Cardiac muscle cell (in vitro differentiated cells and primary cell): ENCODE measurements at places on chromosomes 5 and 9. TPM values are rescaled to one million over a fixed set of nuclear protein-coding genes. Genes with fewer than 3 reads are reported as not detected.

- DNase-seq = no peak
- no peaks in the 10 kb centered on the region for H3K4me1 ChIP-seq
- H3K36me3 ChIP-seq = no peaks in the 10 kb centered on the region
- H3K4me3 ChIP-seq = no peak overlapping the region
- no peak overlapping the region for H3K27ac ChIP-seq
- H3K27me3 ChIP-seq = peaks cover 12% of the 10 kb centered on the region
Measured at GRCh38 chr5:43401827-43402226, 10.4 kb downstream of the CCL28 start.

GRCh38 chr5:154251529-154251928 lies 61.0 kb downstream of the GALNT10 start:
- no peak for DNase-seq
- H3K27ac ChIP-seq = no peak overlapping the region
- H3K36me3 ChIP-seq = no peaks in the 10 kb centered on the region
- no peaks in the 10 kb centered on the region for H3K27me3 ChIP-seq
- H3K4me1 ChIP-seq = peaks cover 4% of the 10 kb centered on the region

- no peak overlapping the region for H3K27ac ChIP-seq
- DNase-seq = peak; percentile 90
- H3K4me1 ChIP-seq = no peaks in the 10 kb centered on the region
- H3K36me3 ChIP-seq = no peaks in the 10 kb centered on the region
Measured at GRCh38 chr9:87148331-87149104, 201.2 kb upstream of the GAS1 start.

Gene DAB2IP
- 105 TPM in 2 replicates for total RNA-seq

Gene FAM170A
- total RNA-seq = 0.32 TPM in 1 of 2 replicates, not detected in the other

Gene TRIM52
- total RNA-seq = 10.4 and 12.3 TPM in 2 replicates
